ENCODE measurements at places on chromosomes 5 and 9.

DNA sequence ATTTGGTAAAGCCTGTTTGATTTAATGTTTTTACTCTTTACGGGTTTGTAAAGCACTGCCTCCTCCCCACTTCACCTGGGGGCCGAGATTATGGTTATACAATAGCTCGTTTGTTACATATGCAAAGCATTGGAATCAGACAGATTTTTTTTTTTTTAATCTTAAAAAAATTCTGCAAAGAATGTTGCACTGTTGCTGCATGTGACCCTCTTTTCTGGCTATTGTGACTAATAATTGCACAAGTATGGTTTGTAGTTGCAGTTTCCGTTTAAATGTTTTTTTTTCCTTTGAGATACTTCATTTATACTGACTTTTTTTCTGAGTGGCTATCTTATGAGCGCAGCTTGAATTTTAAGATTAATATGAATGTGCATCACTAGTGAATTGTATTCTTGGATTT lies 165.3 kb downstream of the KDM4C start:
- peak; percentile 55 for DNase-seq

DNA sequence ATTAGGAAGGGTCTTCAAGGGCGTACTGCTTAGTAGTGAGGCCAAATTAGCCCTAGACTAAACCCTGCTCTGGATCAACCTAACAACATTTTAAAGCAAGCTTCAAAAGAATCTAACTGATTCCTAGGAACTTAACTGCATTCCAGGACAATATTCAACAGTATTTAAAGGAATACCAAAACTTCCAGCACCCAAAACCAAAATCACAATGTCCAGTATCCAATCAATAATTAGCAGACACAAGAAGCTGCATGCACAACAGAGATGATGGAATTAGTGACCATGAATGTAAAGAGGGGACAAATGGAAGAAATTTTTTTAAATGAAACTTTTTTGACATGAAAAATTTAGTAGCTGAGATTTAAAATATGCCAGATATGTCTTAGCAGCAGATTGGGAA lies 53.9 kb downstream of the CETN3 start:
- DNase-seq, result no peak

DNA sequence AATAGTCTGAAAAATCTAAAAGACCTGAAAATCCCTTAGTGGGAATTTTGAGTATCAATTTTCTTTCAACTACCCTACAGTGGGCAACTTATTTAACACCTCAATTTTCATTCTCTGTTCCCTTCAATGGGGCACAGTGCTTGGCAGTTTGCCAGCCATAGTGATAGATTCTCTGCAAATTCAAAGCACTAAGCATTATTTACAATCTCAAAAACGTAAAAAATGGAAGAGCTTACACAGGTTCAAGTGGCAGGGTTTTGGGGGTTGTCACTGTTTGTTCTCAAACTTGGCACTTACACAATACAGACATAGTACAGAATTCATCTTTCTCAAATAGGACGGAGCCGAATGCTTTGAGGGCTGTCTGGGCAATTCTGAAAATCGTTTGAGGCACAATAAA lies 515.0 kb downstream of the EFNA5 start:
- no peak for DNase-seq

GRCh38 chr5:171743436-171744076 lies 42.1 kb upstream of the SMIM23 start:
- no peak for DNase-seq

DNA sequence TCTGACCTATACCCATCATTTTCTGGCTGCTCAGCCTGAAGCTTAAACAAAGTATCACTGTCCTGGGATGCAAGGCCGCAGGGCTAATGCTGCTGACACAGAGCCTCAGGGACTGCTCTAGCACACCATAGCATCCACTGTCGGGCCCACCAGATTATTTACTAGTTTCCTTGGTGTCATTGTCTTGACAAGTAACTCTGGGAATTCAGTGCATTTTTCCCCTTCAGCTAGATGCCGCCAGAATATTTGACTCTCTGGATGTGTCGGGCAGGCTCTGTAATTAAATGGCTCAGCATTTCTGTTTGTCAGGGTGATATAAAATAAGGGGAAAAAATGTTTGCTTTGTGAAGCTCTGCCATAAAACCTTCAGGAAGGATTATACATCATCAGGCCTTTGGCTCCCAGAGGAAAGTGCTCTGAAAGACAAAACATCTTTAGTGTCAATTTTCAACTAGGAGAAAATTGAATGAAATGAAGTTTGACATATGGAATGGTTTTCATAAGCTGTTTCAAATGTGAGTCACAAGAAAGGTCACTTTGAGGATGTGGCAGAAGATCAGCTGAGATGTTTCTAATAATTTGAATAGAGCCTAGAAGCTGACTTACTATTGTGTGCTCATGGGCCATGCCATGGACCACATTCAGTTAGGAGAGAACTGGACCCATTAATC lies 350.1 kb downstream of the TMEM232 start:
- no peak for DNase-seq

- DNase-seq, result no peak
These were observed 18.1 kb downstream of the SLC12A2 start for GRCh38 chr5:128101676-128102075.

DNA sequence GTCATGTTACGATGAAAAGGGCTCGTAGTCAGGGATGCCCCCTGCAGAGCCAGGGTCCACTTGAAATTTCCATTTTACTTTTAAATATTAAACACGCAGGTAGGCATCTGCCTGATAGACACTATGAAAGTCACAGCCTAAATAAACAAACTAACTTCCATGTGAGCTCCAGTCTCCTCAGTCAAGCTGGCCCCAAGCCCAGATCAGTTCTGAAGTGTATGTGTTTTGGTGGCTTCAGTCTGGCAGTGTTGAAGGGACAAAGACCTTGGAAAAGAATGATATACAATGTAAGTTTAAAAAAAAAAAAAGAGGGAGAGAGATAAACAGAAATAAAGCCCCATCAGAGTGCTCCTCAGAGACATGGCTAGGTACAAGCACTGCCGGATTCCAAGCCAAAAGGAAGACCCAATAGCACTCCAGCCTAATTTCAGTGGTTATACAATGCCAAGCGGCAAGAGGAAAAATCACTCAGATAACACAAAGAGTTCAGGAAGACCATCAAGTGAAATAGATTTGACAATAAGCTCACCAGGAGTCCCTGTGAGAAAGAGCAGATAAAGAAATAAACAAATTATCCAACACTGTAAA lies 181.0 kb downstream of the BNC2 start:
- DNase-seq, result peak; percentile 47

DNA sequence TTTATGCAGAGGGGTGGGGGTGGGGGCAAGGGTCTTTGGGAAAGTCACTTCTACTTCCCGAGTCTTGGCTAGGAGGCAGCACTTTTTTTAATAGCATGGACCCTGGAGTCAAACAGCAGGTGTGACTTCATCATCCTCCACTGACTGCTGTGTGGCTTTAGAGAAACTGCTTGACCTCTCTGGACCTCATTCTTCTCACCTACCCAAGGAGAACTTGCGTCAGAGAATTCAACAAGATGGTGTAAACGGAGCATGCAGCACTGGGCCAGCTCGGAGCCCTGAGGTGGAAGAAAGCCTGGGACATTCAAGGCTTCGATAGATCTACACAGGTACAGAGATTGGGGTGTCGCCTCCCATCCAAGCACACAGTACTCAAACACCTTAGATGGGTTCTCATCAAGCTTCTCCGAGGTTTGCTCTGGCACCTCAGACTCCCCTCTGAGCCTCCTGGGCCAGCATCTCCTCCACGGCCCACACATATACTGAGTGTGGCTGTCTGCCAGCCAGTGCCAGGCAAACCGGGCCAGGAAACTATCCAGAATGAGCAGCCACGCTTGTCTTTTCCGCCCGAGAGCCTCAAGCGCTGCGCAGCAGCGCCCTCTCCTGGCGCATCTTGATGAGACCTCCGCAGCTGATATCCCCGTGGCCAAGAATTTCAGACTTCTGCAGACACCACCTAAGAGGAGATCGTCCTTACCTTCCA lies 4.6 kb upstream of the SLC25A48 start:
- peak; percentile 68 for DNase-seq
